CD4-positive, alpha-beta T cell treated with Interleukin-10 for 1 hour (primary cell): ENCODE measurements at places on chromosomes 11 and 22.

GRCh38 chr22:44383064-44383575 is 70.4 kb upstream of the SHISAL1 start:
- DNase-seq = no peak

- DNase-seq = no peak
Observed at GRCh38 chr11:69040581-69041260, 8.0 kb upstream of the TPCN2 start.

DNA sequence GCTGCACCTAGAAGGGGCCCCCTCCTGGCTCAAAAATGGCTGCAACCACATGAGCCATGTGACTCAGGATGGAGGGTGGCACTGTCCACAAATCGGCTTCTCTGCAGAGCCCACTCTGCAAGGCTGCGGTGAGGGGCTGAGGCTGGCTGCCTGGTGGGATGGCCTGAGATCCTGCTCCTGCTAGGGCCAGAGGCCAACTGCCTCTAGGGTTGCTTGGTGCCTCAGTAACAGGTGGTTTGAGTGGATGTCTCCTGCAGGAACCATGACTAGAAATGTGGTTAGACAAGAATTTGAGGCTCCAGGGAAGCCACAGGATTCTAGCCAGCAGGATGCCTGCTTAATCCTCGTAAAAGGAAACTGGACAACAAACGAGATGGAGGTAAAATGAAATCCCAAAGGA is 17.1 kb downstream of the PATZ1 start:
- DNase-seq = no peak

DNA sequence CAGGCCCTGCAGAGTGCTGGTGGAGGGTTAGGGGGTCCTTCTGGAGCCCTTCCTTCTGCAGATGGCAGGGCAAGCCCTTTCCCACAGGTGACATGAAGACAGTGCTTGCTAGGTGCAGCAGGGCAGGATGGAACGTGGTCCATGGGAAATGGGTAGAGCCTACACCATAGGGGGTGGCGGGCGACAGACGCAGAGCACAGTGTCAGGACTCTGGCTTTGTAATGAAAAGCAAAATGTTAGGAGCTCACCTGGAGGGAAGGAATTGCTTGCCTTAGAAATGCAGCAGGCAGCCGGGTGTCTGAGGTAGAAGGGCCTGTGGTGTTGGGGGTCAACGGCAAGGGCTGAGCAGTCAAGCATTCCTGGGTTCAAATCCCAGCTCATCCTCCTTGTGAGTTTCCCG is 54.9 kb downstream of the ARHGAP8 start:
- no peak for DNase-seq

GRCh38 chr22:38257181-38257580 is 15.6 kb downstream of the TMEM184B start:
- DNase-seq = no peak

DNA sequence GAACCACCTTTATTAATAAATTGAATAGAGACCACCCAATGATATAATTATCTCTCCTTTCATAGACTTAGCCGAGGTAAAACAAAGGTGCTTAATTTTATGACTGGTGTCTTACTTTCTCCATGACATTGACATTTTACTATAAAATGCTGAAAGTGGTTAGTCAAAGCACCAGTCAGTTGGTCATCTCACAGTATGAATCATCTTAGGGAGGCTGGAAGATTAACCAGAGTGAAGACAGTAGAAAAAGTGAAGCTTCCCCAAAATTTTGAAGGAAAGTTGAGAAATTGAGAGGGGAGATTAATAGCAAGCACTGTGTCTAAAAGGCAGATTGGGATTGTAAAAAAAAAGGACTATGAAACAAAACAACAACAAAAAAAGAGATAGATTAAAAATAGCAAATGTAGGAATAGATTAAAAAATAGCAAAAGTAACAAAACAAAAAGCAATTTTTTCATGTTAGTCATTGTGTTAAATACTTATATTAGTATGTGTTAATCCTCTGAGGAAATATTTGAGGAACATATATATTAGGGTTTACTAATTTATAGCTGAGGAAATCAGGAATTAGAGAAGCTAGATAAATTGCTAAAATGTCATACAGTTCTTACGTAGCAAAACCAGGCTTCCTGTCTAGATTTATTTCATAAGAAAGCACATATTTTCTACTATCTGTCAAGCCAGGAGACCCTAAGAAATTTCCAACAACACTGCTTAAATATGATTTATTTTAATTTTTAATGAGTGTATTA is 557.3 kb upstream of the ANO5 start:
- DNase-seq = no peak

GRCh38 chr22:30444632-30445437 is 19.3 kb downstream of the MTFP1 start:
- DNase-seq = peak; percentile 68

DNA sequence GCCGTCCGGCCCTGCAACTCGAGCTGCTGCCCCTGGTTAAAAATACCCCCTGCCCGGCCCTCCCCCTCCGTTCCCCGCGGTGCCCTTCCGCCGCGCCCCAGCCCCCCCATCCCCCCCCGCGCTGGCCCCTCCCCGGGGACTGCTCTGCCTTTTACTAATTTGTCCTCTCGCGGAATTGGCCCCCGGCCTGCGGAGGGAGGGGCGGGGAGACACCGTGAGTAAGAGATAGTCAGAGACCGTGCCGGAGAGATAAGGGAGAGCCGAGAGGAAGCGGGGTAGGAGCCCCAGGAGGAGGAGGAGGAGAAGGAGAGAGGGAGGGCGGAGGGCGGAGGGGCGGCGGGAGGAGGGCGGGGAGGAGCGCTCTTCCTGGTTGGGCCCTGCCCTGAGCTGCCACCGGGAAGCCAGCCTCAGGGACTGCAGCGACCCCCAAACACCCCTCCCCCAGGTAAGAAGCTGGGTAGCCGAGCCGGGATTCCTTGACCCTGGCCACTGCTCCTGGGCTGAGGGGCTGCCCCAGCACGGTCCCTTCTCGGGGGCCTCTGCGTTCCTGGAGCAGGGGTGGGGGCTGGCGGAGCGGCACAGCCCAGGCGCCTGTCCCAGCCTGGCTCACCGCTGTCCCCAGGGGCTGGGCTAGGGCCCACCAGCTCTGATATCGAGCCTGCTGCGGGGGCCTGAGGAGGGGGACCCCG is at the start of gene CAPN1:
Gene CAPN1, plus strand, starts transcription at position 360 of the 689 bp plus-strand sequence. CDS start 774 bp downstream, outside the sequence.
- DNase-seq = peak; percentile 83

DNA sequence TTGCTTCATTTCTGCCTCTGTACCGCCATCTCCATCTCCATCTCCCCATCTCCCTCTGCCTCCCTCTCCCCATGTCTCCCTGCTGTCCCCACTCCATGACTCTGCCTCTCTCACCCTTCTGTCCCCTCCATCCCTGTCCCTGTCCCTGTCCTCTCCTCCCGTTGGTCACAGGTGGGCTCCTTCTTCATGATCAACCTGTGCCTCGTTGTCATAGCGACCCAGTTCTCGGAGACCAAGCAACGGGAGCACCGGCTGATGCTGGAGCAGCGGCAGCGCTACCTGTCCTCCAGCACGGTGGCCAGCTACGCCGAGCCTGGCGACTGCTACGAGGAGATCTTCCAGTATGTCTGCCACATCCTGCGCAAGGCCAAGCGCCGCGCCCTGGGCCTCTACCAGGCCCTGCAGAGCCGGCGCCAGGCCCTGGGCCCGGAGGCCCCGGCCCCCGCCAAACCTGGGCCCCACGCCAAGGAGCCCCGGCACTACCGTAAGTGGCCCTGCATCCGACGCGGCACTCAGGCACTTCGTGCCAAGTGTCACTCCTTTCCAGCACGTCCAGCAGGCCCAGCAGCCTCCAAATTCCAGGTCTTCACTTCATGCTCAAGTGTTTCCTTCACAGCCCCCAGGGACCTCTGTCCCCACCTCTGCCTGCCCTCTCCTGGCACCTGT is 76.0 kb downstream of the CACNA1I start:
- no peak for DNase-seq

- DNase-seq = no peak
Observed at GRCh38 chr11:110445437-110445836, 15.7 kb downstream of the FDX1 start.

- DNase-seq = no peak
Observed at GRCh38 chr11:46766656-46767055, 47.6 kb downstream of the F2 start.
